ENCODE measurements at places on chromosomes 7 and 10.

- H3K27me3 ChIP-seq: no peaks in the 10 kb centered on the region
- DNase-seq: no peak
- no peaks in the 10 kb centered on the region for H3K4me1 ChIP-seq
- H3K36me3 ChIP-seq: no peaks in the 10 kb centered on the region
- no peak overlapping the region for H3K4me3 ChIP-seq
Observed at GRCh38 chr10:109475711-109476421, 447.4 kb downstream of the XPNPEP1 start.

GRCh38 chr10:87960230-87960629 lies 96.8 kb downstream of the PTEN start:
- H3K4me3 ChIP-seq: no peak overlapping the region
- peaks cover 12% of the 10 kb centered on the region for H3K4me1 ChIP-seq
- no peaks in the 10 kb centered on the region for H3K27me3 ChIP-seq
- H3K36me3 ChIP-seq: peaks cover 33% of the 10 kb centered on the region

DNA sequence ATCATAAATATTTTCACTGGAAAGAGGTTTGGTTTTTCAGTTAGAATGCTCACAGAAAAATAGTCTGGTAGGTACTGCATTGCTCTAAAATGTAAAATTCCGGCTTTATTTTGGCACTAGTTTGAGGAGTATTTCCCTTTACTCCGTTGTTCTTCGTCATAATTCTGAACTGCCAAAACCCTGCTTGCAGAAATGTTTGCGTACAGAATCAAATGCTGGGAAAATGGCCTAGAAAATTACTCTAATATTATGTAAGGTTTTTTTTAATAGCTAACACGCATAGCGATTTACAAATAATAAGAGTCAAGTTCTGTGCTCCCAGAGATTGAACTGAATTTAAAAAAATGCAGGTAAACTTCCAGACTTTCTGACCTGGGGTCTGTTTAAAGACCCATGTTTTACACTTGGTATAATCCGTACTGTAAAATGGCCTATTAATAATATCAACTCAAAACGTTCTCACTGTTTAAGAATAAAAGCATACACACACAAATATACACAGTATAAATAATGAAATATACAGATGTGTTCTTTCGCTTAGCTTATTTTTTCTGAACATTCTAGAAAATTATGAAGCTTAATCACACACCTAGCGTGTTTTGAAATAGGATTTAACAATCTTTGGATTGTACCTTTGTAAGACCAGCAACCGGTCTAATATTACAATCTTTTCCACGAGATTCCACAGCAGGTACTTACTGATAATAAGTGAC lies 23.5 kb upstream of the ANLN start:
- DNase-seq: no peak
- H3K4me1 ChIP-seq: no peaks in the 10 kb centered on the region
- no peak overlapping the region for H3K27ac ChIP-seq
- peak overlapping the region; percentile 87 for H3K4me3 ChIP-seq

DNA sequence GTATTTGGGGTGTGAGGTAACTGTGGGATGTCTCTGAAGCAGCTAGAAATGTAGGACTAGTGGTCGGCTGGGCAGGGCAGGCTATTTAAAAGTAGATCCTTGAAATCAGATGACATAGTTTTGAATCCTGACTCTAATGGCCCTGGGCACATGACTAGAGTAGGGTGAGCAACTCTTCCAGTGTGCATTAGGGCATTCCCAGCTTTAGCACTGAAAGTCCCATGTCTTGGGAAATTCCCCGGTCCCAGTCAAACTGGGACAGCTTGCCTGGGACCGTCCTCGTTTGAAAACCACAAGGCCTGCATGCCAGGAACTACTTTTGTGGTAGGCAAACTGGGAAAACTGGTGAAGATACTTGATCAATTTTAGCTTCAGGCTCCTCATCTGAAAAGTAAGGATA lies 255.3 kb downstream of the PTEN start:
- H3K4me3 ChIP-seq: no peak overlapping the region
- H3K36me3 ChIP-seq: no peaks in the 10 kb centered on the region
- H3K27ac ChIP-seq: no peak overlapping the region
- H3K4me1 ChIP-seq: peaks cover 18% of the 10 kb centered on the region
- DNase-seq: no peak

- peaks cover 59% of the 10 kb centered on the region for H3K27me3 ChIP-seq
- H3K27ac ChIP-seq: no peak overlapping the region
- peaks cover 1% of the 10 kb centered on the region for H3K36me3 ChIP-seq
- no peak for DNase-seq
- peaks cover 2% of the 10 kb centered on the region for H3K4me1 ChIP-seq
- H3K4me3 ChIP-seq: no peak overlapping the region
Observed at GRCh38 chr10:117555017-117555416, 12.5 kb downstream of the EMX2 start.

GRCh38 chr7:120170834-120171233 lies 102.1 kb upstream of the KCND2 start:
- H3K27me3 ChIP-seq: no peaks in the 10 kb centered on the region
- no peak overlapping the region for H3K4me3 ChIP-seq
- no peaks in the 10 kb centered on the region for H3K4me1 ChIP-seq
- no peaks in the 10 kb centered on the region for H3K36me3 ChIP-seq

GRCh38 chr7:33845991-33846509 lies 59.3 kb upstream of the BMPER start:
- no peaks in the 10 kb centered on the region for H3K4me1 ChIP-seq
- no peaks in the 10 kb centered on the region for H3K36me3 ChIP-seq
- H3K4me3 ChIP-seq: no peak overlapping the region
- H3K27me3 ChIP-seq: peaks cover 1% of the 10 kb centered on the region

DNA sequence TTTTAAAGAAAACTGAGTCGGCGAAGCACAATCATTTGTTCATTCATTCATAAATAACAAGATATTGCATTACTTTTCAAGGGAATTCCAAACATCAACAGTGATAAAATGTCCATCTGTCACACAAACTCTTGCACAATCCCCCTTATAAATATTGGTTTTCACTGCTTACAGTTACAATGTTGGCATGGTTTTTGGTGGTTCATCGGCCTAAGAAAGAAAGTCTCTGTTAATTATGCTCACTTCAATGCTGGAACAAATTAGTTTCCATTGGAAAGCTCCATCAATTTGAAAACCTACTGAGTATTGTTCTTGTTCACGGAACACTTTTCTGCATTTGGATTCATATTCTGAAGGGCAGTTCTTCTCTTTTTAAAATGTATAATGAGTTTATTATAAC lies 188.5 kb downstream of the JAZF1 start:
- no peak for DNase-seq
- no peak overlapping the region for H3K27ac ChIP-seq
- H3K36me3 ChIP-seq: peaks cover 8% of the 10 kb centered on the region
- H3K4me3 ChIP-seq: no peak overlapping the region

- no peak for DNase-seq
- no peak overlapping the region for H3K4me3 ChIP-seq
- peaks cover 5% of the 10 kb centered on the region for H3K4me1 ChIP-seq
- H3K27me3 ChIP-seq: no peaks in the 10 kb centered on the region
- peaks cover 66% of the 10 kb centered on the region for H3K36me3 ChIP-seq
Observed at GRCh38 chr10:22537810-22538209, 176.6 kb downstream of the PIP4K2A start.

GRCh38 chr10:54702583-54703485 lies 98.2 kb downstream of the PCDH15 start:
- no peak for DNase-seq
- H3K27me3 ChIP-seq: no peaks in the 10 kb centered on the region
- H3K4me3 ChIP-seq: no peak overlapping the region
- no peaks in the 10 kb centered on the region for H3K4me1 ChIP-seq
- no peaks in the 10 kb centered on the region for H3K36me3 ChIP-seq
- H3K27ac ChIP-seq: no peak overlapping the region

Measured in activated CD8-positive, alpha-beta T cell treated with anti-CD3 and anti-CD28 coated beads for 36 hours (primary cell).